ENCODE measurements at places on chromosomes 11 and 22.

DNA sequence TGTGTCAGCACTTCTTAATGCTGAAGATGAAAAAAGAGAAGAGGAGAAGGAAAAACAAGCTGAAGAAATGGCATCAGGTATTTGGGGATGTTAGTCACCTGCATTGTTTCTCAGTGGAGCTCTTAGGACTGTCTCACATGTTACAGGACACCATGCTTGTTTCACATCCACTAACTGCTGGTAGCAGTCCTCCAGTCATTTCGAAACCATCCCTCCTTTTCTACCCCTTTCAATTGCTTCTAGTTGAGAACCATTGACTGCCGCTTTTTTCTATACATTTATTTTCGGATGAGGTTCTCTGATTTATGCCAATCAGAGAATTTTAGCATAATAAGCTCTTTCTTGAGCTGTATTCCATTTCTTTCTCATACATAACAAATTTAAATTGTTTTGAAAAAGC, 21.5 kb downstream of the BIRC2 start:
- DNase-seq = no peak

GRCh38 chr22:22700631-22701030, 56.2 kb downstream of the GGTLC2 start:
- no peak for DNase-seq

GRCh38 chr22:28051787-28052356, 132.8 kb upstream of the PITPNB start:
- DNase-seq = peak; percentile 55

GRCh38 chr22:49515475-49515874, 312.2 kb downstream of the BRD1 start:
- DNase-seq = no peak

- DNase-seq = no peak
Observed at GRCh38 chr11:110272919-110273318, 23.5 kb downstream of the RDX start.

- DNase-seq = no peak
Observed at GRCh38 chr22:30869667-30870395, 98.7 kb downstream of the MORC2 start.

- peak; percentile 20 for DNase-seq
Observed at GRCh38 chr11:81237139-81237538, 1496.5 kb downstream of the FAM181B start.

DNA sequence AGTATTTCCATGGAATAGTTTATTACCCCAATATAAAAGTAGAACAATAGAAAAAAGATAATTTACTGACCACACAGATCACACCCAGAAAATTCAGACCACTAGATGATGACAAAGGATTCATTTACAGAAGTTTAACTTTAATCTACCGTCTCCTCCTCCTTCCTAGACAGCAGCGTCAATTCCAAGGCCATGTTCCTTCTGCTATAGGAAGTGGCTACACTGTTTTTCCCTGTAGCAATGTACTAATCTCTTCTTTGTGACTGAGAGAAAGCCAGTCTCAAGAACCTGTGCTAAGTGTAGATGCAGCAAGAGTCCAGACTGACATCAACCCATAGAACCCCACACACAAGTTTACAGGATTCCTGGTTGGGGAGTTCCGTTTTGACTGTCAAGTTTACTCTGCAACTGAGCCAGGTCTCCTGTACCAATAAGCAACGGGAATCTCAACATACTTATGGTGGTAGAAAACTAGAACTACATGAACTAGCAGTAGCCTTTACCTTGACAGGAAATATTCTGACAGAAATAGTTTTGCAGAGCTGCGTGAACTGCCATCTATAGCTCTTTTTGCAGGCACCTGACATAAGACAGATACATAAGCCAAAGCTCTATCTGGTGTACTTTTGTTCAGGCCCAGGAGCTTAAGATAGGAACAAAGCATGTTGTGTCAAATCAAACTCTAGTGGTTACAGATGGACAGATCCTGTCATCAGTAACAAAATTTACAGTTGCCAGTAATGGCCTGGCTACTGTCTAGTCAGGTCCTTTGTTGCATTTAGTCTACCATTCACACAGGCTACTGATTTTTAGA, 42.9 kb downstream of the MRTFA start:
- no peak for DNase-seq

- DNase-seq = no peak
Observed at GRCh38 chr22:45664136-45664646, 7.4 kb upstream of the ATXN10 start.

DNA sequence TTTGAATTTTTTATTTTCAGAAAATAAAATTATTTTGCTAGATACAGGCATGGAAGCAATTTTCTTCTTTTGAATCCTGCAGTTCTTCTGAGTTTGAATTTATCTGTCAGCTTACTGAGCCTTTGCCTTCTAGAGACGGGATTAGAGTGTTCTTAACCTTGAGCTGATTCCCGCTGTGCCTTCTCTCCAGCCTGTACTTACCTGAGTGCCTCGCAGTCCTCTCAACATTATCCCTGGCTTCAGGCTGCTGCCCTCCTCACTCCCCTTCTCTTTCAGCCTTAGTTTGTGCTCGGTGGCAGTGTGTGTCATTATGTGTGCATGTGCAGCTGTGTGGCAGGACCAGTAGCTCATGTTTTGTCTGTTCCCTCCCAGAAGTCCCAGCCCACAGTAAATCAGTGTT, 24.3 kb downstream of the OSBP2 start:
- DNase-seq = no peak

- no peak for DNase-seq
Observed at GRCh38 chr11:126669416-126669815, 313.9 kb downstream of the ST3GAL4 start.

GRCh38 chr11:46198245-46199240, 77.3 kb upstream of the PHF21A start:
- DNase-seq = no peak

GRCh38 chr11:35047179-35047578, 91.8 kb upstream of the CD44 start:
- no peak for DNase-seq

DNA sequence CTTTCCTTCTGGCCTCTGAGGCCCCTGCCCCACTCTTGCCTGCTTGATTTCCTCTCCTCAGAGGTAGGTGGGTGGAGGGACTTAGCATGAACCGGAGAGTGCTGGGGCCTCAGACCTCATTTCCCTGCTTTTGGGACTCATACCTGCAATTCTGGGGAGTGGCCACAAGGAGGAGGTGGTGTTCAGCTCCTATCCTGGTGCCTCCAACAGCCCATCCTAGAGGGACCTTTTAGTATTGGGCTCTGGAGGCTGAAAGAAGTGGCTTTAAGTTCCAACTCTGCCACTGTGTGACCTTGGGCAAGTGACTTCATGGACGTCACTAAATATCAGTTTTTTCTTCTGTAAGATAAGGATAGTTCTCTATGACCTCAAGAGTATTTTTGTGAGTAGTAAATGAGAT, 98.6 kb downstream of the KIAA1671 start:
- no peak for DNase-seq

- no peak for DNase-seq
Observed at GRCh38 chr11:117832511-117832910, 8.0 kb upstream of the FXYD2 start.

GRCh38 chr22:20582520-20583361, 75.3 kb downstream of the MED15 start:
- DNase-seq = no peak

DNA sequence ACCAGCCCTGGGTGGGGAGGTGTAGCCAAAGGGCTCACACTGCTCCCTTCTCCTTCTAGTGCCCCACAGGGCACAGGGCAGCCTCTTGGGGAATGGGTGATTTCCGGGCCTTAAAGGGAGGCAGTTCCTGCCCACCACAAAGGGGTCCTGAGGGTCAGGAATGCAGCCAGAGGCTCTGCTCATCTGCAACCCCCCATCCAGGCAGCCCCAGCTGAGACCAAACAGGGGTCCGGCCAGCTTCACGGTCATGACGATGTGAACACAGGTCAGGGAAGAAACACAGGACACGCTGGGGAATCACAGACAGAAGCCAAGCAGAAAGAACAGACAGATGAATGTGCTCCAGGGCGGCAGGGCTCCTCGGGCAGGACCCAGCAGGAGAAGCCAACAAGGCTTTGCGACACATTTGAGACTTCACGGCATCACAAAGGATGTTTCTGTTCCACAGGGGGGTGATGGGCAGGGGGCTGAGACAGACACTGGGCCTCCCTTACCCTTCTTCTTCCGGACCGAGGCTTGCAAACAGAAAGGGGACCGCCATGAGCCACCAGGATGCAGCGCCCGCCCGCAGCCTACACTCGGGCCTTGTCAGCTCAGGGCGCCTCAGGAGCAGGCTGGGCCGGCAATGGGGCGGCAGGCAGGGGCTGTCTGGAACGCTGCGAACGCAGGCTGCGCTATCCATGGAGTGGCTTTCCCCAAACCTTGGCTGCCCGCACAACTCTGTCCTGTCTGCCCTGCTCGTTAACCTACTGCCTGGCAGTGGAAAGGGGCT, 101.9 kb downstream of the CTTN start:
- DNase-seq = no peak

GRCh38 chr11:12245549-12246016, 131.8 kb upstream of the PARVA start:
- no peak for DNase-seq

DNA sequence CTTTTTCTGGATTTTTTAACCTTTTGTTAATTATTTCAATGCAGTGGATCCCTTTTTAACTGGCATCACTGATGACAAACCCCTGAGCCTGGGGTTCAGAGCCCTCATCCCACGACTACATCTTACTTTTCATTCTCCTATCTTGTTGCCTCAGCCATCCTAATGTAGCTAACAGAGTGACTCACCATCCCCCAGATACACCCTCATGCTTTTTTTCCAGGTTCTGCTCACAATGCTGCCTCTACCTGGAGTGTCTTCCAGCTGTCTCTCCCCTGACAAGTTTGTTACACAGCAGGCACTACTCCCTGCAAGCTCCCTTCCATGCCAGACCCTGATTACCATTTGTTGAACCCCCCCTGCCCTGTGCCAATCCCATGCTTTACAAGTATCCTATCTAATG, 135.4 kb downstream of the NCAM1 start:
- DNase-seq = no peak

DNA sequence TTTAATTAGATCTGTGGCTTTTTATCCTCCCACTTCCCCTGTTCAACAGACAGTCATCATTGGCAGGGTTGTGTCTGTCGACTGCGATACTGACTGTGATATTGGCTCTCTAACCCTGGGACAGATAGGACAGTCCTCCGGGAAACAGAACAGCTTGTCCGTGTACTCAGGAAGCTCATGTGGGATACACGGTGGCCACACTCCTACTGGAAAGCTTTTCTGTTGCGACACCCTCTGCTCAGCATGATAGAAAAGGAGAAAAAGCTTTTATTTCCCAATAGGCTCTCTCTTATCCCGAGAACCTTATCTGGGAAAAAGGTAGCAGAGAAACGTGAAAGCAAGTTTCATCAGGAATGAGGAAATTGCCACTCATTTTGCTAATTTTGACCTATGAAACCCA, 60.4 kb upstream of the HSPA8 start:
- no peak for DNase-seq

DNA sequence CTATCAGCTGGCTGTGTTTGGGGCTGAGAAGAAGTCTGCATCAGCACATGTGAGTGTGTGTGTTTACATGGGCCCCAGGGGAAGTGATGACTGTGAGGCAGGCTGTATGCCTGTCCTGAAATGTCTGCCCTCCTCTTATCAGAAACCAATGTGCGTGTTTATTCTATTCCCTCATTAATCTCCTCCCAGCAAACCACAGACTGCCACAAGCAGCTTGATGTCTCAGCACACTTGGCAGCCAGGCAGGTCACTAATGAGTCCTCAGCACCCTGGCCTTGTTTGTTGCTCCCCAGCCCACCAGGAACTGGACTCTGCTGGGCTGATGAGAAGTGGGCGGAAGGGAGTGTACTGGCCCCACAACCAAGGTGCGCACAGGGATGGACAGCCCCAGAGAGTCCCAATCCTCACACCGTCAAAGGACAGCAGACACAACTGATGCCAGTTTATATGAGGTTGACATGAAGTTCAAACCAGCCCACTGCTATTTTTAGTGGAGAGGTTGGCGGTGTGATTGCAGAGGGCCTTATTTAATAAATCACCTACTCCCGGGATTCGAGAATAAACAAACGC, 225.8 kb downstream of the ETS1 start:
- no peak for DNase-seq

GRCh38 chr22:45970705-45971407, 6.1 kb downstream of the WNT7B start:
- DNase-seq = no peak

- no peak for DNase-seq
Observed at GRCh38 chr11:117998664-117999353, 12.6 kb downstream of the IL10RA start.

DNA sequence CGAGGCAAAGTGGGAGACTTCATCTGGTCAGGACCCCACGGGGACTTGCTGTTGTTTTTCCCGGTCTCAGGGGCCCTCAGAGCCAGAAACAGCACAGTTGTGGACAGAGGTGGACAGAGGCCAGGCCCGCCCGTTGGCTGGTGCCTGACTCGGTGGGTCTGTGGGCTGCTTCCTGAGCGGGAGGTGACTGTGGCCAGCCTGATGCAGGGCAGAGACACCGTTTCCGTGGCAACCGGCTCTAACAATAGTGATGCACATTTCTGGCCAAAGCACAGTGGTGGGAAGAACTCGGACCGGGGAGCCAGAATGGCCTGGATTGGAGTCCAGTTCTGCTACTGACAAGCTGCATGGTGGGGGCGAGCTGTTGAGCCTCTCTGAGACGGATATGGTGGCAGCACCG, 58.7 kb upstream of the ATXN10 start:
- DNase-seq = no peak

DNA sequence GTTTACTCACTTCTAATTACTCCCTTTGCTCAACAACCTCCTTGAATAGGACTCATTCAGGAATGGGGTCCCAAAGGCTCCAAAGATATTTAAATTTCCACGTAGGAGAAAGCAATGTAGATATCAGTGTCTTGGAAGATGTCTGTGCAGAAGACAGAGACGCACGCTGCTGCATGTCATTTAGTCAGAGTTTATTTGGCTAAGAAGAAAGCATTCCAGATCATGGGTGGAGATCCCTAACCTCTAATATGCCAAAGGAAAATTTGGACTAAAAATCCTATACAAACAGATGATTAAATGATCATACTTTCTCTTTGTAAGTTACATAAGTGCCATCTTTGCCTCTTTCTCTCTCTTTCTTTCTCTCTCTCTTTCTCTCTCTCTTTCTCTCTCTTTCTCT, at the start of gene OR10D3:
TSS of gene OR10D3 (plus strand) at position 278 of the 400 bp plus-strand sequence. CDS start 1,925 bp downstream, outside the sequence.
- DNase-seq = no peak

Data from NT2/D1 (cell line).